SW 1271 (cell line): ENCODE measurements at places on chromosomes 12 and 14.

GRCh38 chr12:105931762-105932570, 206.8 kb downstream of the NUAK1 start:
- no peak for DNase-seq

DNA sequence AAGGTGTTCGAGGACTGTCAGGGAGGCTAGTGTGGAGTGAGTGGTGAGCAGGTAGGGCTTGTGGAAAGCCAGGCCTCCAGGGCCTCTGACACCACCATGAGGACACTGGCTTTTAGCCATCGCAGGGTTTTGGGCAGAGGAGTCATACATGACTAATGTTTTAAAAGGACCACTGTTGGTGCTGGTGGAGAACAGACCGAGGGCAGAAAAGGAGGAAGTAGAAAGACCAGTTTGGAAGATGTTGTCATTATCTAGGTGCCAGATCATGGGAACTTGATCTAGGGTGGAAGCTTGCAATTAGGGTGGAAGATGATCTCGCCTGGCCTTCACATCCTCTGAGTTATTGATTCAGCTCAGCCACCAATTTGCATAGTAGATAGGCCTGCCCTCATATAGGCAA, 144.2 kb downstream of the C12orf75 start:
- DNase-seq, result no peak

DNA sequence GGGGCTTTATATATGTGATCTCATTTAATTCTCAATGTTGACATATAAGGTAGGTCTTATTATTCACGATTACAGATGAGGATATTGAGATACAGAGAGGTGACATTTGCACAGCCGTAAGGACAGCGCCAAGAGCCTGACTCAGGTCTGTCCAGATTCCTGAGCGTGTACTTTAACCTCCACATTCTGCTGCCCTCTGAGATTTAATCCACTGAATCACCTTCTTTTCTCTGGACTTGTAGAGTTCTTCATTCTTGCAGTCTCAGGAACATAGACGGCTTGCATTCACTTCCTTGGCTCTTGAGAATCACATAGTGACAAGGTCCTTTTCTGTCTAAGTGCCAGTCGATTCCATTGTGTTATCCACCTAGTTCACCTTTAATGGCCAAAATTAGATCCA, 141.0 kb upstream of the ARHGAP5 start:
- DNase-seq, result no peak

GRCh38 chr14:72173038-72173720, 240.9 kb downstream of the RGS6 start:
- DNase-seq, result no peak

- DNase-seq, result peak; percentile 39
Measured at GRCh38 chr14:22980672-22981089, 1.7 kb downstream of the AJUBA start.

- DNase-seq, result no peak
Measured at GRCh38 chr12:56658921-56659320, 13.1 kb upstream of the ATP5F1B start.

DNA sequence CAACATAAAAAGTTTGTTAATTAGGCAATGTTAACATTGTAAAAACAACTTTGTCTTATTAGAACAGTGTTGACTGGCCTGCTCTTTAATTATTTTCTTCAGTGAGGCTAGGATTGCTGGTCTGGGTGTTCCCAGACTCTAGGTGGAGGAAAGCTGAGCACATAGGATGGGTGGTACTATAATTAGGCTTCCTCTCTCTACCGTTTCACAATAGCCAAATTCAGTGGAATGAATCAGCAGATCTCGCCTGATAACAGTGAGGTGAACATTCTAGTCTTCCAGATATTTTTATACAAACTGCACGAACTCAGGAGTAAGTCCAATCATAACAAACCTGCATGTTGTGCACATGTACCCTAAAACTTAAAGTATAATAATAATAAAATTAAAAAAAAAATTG, 11.9 kb downstream of the PTGDR start:
- peak; percentile 17 for DNase-seq

- DNase-seq, result no peak
Measured at GRCh38 chr12:25767606-25768005, 190.9 kb upstream of the RASSF8 start.

GRCh38 chr12:124767066-124767821, 96.4 kb downstream of the SCARB1 start:
- no peak for DNase-seq

GRCh38 chr14:52833891-52834290, 42.5 kb upstream of the GNPNAT1 start:
- no peak for DNase-seq

- no peak for DNase-seq
Measured at GRCh38 chr12:109727746-109728726, 14.4 kb downstream of the FAM222A start.

- DNase-seq, result no peak
Measured at GRCh38 chr12:4153343-4153892, 120.1 kb upstream of the CCND2 start.

DNA sequence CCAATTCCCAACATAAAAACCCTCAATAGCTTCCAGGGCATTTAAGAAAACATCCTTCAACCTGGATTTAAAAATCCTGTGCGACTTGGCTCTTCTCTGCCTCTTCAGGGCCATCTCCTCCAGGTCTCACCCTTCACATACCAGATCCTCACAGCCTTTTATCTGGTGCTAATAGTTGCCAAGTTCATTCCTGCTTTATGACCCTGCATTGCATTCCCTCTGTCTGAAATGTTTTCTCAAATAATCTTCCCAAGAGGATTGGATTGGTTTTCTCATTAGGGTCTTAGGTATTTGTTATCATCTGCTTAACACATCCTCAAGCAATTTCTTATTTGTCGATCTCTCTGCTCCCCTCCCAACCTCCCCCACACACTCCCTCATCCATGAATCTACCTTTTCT, 832.0 kb downstream of the GALC start:
- no peak for DNase-seq

DNA sequence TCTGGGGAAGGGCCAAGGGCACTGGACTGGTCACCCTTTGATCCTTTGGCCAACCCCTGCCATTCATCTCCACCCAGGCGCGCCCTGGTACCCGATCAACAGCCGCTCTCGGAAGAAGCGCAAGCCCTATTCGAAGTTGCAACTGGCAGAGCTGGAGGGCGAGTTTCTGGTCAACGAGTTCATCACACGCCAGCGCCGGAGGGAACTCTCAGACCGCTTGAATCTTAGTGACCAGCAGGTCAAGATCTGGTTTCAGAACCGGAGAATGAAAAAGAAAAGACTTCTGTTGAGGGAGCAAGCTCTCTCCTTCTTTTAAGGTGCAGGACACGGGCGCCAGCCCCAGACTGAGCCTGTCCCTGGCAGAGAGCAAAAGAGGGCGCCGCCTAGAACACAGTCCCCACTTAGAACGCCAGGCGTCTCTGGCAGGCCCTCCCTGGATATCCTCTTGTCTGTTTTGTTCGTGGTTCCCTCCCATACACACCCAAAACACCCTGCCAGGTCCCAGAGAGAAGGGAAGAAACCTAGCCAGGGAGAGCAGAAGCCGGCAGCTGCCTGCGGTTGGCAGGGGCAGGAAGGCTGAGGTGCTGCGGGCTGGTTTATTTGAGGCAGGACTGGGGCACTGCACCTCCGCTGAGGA, 1.7 kb downstream of the HOXC12 start:
- DNase-seq, result no peak

- DNase-seq, result no peak
Measured at GRCh38 chr12:8662593-8662992, at the start of gene MFAP5. TSS of gene MFAP5 (minus strand) at chr12:8662826. CDS start at chr12:8662104, 722 bp downstream.

- DNase-seq, result no peak
Measured at GRCh38 chr14:104395276-104395675, 184.3 kb upstream of the C14orf180 start.

GRCh38 chr12:123475246-123475703, 17.3 kb downstream of the SNRNP35 start:
- no peak for DNase-seq

GRCh38 chr14:94058674-94059138, 22.3 kb downstream of the DDX24 start:
- no peak for DNase-seq

DNA sequence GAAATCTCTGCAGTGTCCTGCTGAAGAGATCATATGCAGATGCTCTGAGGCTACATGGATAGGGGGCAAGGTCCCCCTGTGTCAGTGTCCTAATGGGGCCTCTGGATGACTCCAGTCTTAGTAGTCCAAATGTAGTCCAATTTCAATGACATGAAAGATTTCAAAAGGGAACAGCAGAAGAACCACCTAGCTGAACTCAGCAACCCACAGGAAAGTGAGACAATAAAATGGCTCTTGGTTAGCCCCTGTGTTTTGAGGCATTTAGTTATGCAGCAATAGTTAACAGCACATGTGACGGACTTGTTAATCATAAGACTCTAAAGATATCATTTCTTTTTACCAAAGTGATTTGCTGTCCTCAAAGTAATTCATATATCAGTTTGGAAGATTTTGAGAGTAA, 22.7 kb downstream of the CCDC198 start:
- no peak for DNase-seq

DNA sequence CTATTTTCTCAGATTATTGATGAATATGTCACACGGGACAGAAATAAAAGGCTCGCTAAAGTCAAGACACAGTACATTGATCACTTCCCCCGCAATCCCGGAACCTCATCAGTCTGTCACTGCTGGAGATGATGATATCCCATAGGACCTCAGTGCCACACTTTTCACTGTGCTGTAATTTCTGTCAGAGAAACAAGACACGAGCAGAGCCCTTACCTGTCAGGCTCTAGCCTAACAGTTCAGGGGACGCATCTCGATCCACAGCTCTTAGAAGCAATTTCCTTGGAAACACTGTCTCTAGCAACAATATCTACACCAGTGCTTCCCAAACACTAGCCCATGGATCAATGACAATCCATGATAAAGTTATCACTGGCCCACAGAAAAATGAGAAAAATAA, 140.0 kb downstream of the GRIN2B start:
- DNase-seq, result no peak

- DNase-seq, result no peak
Measured at GRCh38 chr12:111249018-111249370, 119.9 kb downstream of the PHETA1 start.

GRCh38 chr12:78457938-78458337, 406.6 kb upstream of the SYT1 start:
- DNase-seq, result no peak

DNA sequence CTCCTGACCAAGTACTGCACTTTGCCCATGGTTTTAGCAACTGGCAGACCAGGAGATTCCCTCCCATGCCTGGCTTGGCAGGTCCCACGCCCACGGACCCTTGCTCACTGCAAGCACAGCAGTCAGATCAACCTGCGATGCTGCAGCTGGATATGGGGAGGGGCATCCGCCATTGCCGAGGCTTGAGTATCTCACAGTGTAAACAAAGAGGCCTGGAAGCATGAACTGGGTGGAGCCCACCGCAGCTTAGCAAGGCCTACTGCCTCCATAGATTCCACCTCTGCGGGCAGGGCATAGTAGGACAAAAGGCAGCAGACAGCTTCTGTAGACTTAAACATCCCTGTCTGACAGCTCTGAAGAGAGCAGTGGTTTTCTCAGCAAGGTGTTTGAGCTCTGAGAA, 479.8 kb downstream of the FUT8 start:
- no peak for DNase-seq

DNA sequence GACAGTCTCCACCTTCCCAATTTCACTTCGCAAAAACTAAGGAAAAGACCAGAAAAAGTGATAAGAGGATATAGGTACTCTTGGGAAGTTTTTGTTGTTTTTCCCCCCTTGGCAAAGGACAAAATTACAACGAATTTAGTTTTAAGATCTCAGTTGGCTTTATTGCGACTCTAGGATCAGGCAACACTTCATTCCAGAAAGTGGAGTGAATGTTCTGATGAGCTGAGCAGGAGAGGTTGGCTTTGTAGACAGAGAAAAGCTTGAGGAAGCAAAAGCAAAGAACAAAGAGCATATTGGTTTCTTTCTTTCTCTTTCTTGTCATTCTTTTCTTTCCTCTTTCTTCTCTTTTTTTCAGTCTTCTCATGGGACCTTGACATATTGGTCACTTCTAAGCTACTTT, 640 bp upstream of the ZFYVE1 start:
- no peak for DNase-seq

GRCh38 chr12:47370421-47370820, 290.7 kb upstream of the AMIGO2 start:
- DNase-seq, result no peak
